ENCODE measurements at places on chromosomes 4 and X.

DNA sequence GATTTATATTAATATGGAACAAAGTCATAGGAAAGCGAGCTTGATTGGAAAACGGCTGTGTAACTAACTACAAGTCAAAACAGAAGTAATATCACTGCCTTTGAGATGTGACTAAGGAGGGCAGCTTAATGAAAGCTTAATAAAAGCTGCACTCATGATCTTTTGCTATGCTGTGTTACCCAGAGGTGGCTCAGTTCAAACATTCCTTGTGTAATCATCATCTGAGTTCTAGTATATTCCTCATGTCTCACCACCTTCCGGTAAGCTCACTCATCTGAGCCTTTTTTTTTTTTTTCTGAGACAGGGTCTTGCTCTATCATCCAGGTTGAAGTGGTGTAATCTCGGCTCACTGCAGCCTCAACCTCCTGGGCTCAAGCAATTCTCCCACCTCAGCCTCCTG is 5.0 kb downstream of the GRPEL1 start:
- DNase-seq, result no peak

DNA sequence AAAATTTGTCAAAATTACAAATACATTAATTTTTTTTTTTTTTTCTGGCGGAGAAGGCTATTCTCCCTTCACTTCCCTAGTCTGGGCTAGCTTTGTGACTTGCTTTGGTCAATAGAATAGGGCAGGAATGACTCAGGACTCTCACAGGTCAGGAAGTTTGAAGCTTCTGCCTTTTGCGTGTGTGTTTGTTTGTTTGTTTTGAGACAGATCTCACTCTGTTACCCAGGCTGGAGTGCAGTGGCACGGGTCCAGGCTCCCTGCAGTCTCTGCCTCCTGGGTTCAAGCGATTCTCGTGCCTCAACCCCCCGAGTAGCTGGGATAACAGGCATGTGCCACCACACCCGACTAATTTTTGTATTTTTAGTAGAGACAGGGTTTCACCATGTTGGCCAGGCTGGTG is 55.9 kb upstream of the USP9X start:
- no peak for DNase-seq

GRCh38 chr4:171007618-171008390 is 805.4 kb upstream of the GALNTL6 start:
- no peak for DNase-seq

DNA sequence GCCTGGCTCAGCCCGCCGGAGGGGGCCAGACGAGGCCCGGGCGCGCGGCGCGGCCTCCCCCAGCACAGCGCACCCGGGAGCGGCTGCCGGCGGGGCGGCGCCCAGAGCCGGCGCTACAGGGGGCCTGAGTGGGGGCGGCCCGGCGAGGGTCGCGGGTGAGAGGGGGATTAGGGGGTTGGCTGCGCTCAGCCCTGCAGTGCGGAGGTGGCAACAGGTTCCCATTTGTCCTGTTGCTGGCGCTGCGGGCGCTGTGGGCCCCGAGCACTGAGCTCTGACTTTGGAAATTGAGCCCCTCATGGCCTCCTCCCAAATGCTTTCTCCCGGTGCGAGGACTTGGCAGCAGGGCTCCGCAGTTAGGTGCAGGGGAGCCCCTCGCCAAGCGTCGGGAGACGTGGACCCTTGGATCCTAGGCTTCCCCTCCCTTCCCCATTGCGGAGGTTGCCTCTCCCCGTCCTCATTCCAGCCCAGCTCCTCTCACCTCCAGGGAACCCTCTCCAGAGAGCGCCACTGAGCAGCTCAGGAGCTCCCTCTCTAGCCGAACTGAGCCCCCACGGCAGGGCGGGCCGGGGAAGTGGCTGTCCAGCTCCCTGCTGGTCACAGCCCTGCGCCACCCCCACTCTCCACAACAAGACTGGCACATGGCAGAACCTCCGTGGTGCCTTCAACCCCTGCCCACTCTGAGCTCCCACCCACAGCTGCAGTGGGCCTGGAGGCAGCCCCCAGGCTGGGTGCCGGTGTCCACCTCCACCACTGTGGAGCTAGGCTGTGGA is 2.5 kb upstream of the DUSP9 start:
- no peak for DNase-seq

DNA sequence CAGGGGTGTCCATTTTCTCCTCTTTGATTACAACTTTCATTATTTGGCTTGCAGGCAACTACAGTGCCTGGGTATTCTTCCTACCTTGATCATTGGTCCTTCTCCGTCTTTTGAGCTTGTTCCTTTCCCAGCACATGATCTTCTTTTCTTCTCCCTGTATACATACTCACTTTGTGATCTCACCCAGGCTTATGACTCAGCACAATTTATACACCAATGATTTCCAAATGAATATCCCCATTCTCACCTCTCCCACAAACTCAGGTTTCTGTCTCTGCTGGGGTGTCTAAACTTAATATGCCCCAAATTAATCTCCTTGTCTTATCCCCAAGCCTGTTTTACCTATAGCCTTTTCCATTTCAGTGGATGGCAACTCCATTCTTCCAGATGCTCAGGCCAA is 19.5 kb upstream of the C4orf54 start:
- DNase-seq, result no peak

Measured in stimulated activated CD4-positive, alpha-beta T cell treated with anti-CD3 and anti-CD28 coated beads, Interleukin-1b, Interleukin-23, amount 100 ng/mL, for 1 hour (primary cell).